ENCODE measurements at places on chromosomes 3 and 15.

GRCh38 chr3:194189243-194189791, 53.4 kb downstream of the HES1 start:
- DNase-seq: no peak

- DNase-seq: no peak
Observed at GRCh38 chr15:92634060-92634459, 21.5 kb downstream of the FAM174B start.

GRCh38 chr3:72347819-72348319, 500.4 kb downstream of the SHQ1 start:
- DNase-seq: peak; percentile 15

DNA sequence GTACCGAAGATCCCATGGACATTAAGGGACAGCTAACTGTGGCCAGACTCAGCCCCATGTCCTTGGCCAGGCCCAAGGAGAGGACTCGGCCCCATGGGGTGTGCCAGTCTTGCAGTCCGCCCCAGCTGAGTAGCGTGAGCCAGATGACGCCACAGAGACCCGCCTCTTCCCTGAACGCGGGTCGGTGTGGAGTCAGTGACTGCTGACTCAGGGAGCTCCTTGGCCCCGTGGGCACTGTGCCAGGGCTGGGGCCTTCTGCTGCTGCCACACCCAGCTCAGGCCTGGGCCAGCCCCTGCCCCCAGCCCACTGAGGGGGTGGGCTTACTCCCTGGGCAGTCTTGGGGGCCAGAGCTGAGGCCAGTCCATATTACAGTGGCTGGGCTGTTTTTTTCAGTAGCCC, 52.8 kb downstream of the PLXNA1 start:
- DNase-seq: peak; percentile 1

GRCh38 chr15:76996526-76997401, 1.8 kb downstream of the PSTPIP1 start:
- DNase-seq: peak; percentile 60

GRCh38 chr15:85419161-85419560, 38.8 kb downstream of the AKAP13 start:
- DNase-seq: no peak

DNA sequence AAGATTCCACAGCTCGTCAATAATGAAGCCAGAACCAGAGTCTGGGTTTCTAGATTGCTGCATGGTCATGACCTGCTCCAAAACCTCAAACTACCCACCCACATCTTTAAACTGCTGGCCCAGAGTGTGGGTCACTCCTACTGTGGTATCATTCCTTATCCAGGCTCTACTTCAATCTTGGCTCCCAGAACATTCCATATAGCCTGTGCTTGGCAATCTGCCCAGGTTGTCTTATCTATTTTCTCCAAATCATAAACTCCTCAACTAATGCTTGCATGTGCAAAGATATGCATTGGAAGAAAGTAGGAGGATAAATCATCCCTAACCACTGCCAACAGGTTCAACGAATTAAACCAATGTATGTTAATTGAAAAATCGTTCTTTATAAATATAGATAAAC, 169.7 kb downstream of the ANXA2 start:
- no peak for DNase-seq

DNA sequence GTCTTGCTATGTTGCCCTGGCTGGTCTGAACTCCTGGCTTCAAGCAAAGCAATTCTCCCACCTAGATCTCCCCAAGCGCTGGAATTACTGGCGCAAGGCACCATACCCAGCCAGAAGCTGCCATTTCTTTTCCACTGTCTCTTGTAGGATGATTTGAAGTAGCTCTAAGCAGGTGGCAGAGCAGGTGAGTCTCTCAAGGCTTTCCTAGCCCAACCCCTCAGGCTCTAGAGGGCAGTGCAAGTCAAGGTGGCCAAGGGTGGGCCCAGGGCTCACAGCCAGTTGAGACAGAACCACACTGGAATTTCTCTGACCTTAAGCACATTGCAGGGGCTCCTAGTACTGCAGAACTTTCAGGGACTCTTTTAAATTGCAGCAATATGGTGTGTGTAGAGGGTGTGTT, 15.6 kb upstream of the DAG1 start:
- DNase-seq: no peak

DNA sequence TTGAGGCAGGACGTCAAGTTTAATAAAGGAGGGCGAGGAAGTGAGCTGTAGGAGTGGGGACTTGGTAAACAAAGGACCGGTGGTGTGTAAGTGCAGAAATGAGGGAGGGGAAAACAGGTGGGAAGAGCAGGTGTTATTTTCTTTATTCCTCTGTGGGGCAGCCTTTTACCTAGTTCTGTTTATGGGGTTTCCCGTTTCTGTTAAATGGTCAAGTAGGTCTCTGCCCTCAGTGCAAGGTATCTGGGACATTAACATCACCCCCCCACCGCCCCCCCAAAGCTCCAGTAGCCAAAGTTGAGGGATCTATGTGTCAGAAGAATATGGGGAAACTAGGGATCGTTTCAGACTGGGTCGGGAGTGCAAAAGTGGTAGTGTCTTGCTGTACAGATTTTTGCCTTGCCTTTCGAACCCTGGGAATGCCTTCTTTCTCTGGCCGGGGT, 893 bp downstream of the MGA start:
- no peak for DNase-seq
